ENCODE measurements at places on chromosomes 16 and 17.

GRCh38 chr16:57377080-57377841 lies 5.0 kb downstream of the CX3CL1 start:
- DNase-seq: peak; percentile 36

DNA sequence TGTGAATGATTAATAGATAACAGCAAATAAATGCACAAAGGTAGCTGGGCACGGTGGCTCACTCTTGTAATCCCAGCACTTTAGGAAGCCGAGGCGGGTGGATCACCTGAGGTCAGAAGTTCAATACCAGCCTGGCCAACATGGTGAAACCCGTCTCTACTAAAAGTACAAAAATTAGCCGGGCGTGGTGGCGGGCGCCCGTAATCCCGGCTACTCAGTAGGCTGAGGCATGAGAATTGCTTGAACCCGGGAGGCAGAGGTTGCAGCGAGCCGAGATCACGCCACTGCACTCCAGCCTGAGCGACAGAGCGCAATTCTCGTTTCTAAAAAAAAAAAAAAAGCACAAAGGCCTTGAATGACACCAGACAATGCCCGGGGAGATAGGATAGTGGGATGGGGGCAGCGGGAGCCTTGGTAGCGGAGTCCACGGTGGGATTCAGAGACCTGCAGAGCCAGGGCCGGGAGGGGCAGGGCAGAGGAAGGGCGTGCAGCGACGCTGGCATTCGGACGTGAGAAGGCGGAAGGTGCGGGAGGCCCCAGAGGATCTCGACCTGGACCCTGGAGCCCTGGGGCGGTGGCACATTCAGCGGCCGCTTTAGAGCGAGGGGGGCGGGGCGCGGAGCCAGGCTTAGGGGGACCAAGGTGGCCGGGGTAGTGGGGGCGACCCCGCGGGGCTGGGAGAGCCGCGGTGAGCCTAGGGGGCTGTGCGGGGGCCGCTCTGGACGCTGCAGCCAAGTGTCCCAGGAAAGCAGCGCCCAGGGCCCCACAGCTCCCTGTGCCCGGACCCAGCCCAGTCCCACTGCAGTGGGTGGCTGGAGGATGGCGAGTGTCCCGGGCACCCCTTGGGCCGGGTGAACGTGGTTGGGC lies 999 bp upstream of the FLYWCH2 start:
- DNase-seq: peak; percentile 75

GRCh38 chr16:1770328-1771187 lies 785 bp downstream of the NME3 start:
- peak; percentile 56 for DNase-seq

GRCh38 chr16:89094252-89094879 lies 714 bp downstream of the ACSF3 start:
- peak; percentile 45 for DNase-seq

DNA sequence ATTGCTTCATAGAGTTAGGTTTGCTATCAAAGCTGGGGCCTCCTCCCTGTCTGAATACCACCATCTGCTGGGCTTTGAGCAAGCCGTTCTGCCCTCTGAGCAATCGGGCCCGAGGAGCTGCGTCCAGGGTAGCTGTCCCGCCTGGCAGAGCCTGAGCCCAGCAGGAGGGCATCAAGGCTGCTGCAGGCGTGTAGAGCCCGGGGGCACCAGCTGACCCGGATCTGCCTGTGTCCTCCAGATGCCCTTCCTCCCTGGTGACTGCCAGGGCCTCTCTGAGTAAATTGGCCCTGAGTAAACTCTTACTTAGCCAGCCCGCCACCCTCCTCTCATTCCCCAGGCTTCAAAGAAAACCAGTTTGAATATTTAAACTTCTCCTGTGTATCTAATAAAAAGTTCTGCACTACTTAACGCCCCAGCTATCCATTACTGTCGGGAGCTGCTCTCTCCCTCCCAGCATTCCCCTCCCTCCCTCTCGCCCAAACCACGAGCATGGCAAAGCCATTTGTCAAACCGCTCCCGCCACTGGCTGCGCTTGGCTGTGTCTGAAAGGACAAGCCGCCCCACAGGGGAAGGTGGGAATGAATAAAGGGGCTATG lies 16.4 kb downstream of the CDK5RAP3 start:
- DNase-seq: peak; percentile 83
